ENCODE measurements at places on chromosomes 16 and 17.

GRCh38 chr17:61414141-61414935 is 14.7 kb downstream of the TBX2 start:
- DNase-seq = peak; percentile 14

GRCh38 chr17:17075125-17075781 is 33.0 kb downstream of the MPRIP start:
- DNase-seq = no peak

DNA sequence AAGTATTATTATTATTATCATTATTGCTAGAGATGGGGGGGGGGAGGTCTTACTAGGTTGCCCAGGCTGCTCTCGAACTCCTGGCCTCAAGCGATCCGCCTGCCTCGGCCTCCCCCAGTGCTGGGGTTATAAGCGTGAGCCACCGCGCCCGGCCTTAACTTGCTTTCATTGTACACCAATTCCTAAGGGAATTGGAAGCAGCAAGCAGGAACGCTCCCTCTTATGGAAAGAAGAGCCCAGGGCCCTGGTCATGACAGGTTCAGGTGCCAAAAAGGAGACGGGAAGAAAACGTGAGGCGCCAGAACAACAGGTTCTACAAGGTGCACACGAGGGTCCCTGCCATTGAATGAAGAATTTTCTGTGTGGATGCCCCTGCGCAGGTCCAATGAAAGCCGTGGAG is 540 bp upstream of the RPL38 start:
- no peak for DNase-seq

GRCh38 chr16:12535535-12536411 is 267.9 kb downstream of the CPPED1 start:
- no peak for DNase-seq

GRCh38 chr17:44959821-44960531 is 8.1 kb downstream of the C1QL1 start:
- DNase-seq = no peak

DNA sequence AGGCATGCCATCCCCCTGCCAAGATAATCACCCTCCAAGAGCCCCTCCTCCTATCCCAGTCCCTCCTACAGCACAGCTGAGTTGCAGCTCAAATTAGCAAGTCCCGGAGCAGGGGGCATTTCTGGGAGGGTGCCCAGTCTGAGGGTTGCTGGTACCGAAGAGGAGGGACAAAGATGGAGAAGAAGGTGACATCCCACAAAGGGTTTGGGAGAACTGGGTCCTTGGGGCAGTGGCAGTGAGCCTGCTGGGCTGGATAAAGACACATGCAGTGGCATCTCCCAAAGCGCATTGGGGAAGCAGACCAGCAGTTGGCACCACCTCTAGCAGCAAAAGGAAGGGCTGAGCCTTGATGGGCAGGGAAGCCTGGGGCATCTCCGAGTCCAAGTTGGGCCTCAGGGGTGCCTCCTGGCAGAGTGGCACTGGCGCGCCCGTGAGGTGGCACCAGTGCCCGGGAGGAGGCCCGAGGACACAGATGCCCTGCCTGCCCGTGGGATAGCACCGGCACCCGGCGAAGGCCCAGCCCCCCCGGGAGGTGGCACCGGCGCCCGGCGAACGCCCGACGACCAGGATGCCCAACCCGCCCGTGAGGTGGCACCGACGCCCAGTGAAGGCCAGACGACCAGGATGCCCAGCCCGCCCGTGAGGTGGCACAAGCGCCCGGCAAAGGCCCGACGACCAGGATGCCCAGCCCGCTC is 622 bp downstream of the TOM1L2 start:
- DNase-seq = no peak

GRCh38 chr17:2023692-2024571 is 1.2 kb downstream of the RTN4RL1 start:
- DNase-seq = peak; percentile 95

- DNase-seq = peak; percentile 39
Observed at GRCh38 chr17:489758-490329, 137.2 kb upstream of the RPH3AL start.

- DNase-seq = no peak
Observed at GRCh38 chr16:77374384-77374783, 60.5 kb downstream of the ADAMTS18 start.

- no peak for DNase-seq
Observed at GRCh38 chr17:63985387-63986140, 12.6 kb upstream of the PRR29 start.

Measured in WERI-Rb-1 (cell line).